Gastrocnemius medialis (tissue), 4 donors: ENCODE measurements at places on chromosomes 2 and 18. TPM values are rescaled to one million over a fixed set of nuclear protein-coding genes. Genes with fewer than 3 reads are reported as not detected.

DNA sequence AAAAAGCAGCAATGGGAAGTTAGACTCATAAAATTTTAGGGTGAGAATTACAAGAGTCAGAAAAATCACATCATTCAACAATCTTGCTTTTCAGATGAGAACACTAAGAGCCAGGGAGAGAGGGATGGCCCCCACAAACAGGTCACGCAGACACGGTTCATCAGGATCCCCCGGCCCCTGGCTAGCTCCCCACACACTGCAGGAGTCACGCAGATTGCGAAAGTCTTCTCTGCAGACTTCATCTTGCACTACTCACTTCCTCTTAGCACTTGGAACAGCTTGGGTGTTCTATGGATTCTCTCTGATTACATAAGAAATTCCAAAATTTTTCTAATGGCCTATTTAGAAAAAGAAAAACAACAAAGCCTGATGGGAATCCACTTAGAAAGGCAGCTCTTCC is 21.6 kb upstream of the SULT1C2 start:
- H3K27ac ChIP-seq = no peak overlapping the region
- no peaks in the 10 kb centered on the region for H3K4me1 ChIP-seq
- DNase-seq = no peak
- no peak overlapping the region for H3K4me3 ChIP-seq

DNA sequence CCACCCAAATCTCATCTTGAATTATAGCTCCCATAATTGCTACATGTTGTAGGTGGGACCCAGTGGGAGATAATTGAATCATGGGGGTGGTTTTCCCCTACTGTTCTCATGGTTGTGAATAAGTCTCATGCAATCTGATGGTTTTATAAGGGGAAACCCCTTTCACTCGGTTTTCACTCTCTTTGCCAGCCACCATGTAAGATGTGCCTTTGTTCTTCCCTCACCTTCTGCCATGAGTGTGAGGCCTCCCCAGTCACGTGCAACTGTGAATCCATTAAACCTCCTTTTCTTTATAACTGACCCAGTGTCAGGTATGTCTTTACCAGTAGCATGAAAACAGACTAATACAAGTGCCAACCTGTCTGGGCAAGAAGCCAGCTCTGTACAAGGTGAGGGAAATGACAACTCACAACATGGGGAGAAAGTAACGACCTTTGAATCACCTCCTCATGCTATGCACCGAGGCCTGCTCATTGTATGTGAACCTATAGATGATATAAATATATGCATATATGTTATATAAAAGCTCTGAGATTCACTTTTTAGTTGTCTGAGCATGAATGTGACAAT is 162.2 kb downstream of the ALPK2 start:
- no peak for DNase-seq
- H3K36me3 ChIP-seq = no peaks in the 10 kb centered on the region
- H3K4me3 ChIP-seq = no peak overlapping the region
- no peaks in the 10 kb centered on the region for H3K27me3 ChIP-seq
- no peaks in the 10 kb centered on the region for H3K4me1 ChIP-seq

DNA sequence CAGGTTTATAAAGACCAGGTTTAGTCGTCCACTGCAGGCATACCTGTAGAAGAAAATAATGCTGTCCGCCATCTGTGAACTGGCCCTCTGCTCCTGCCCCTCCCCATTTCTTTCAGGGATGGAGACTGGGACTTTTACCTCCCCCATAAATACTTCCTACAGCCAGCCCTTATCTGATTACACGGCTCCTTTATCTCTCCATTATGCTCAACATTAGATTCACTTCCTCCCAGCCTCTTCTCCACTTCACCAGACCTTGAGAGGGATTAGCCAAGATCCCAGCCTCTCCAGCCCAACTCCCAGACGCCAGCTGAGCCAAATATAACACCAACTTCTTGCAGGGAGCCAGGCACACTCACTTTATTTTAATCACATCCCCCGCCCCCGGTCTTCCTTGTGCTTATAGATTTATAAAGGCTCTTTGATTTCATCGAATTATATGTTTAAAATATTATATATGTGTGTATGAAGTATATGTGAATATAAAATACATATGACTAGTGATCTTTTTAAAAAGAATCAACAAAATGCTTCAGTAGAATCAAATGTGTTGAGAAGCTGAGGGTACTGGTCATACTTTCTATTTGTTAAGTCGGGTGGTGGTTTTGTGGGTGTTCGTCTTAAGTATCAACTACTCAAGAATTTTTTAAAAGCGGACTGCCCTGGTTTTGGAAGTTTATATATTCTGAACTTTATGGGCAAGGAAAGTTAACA is 81.0 kb downstream of the SPRED2 start:
- no peak for DNase-seq
- peaks cover 20% of the 10 kb centered on the region for H3K4me1 ChIP-seq
- no peaks in the 10 kb centered on the region for H3K27me3 ChIP-seq
- no peaks in the 10 kb centered on the region for H3K36me3 ChIP-seq
- peak overlapping the region; percentile 49 for H3K27ac ChIP-seq
- H3K4me3 ChIP-seq = no peak overlapping the region

GRCh38 chr2:25497918-25498407 is 156.2 kb upstream of the DNMT3A start:
- no peaks in the 10 kb centered on the region for H3K4me1 ChIP-seq
- H3K27me3 ChIP-seq = no peaks in the 10 kb centered on the region
- no peak overlapping the region for H3K27ac ChIP-seq
- no peaks in the 10 kb centered on the region for H3K36me3 ChIP-seq
- H3K4me3 ChIP-seq = no peak overlapping the region

- no peaks in the 10 kb centered on the region for H3K27me3 ChIP-seq
- no peaks in the 10 kb centered on the region for H3K4me1 ChIP-seq
- no peak for DNase-seq
- no peaks in the 10 kb centered on the region for H3K36me3 ChIP-seq
- no peak overlapping the region for H3K4me3 ChIP-seq
Measured at GRCh38 chr2:56325661-56326345, 142.0 kb downstream of the CCDC85A start.

GRCh38 chr2:241841181-241842066 is 17.3 kb downstream of the PDCD1 start:
- H3K27me3 ChIP-seq = peaks cover 7% of the 10 kb centered on the region
- DNase-seq = no peak
- no peaks in the 10 kb centered on the region for H3K36me3 ChIP-seq
- H3K27ac ChIP-seq = no peak overlapping the region

GRCh38 chr2:43810452-43810851 is 28.2 kb downstream of the ABCG5 start:
- H3K27ac ChIP-seq = no peak overlapping the region
- H3K4me3 ChIP-seq = no peak overlapping the region
- no peaks in the 10 kb centered on the region for H3K36me3 ChIP-seq
- DNase-seq = no peak
- no peaks in the 10 kb centered on the region for H3K4me1 ChIP-seq

- H3K4me1 ChIP-seq = no peaks in the 10 kb centered on the region
- H3K27me3 ChIP-seq = no peaks in the 10 kb centered on the region
- no peak overlapping the region for H3K4me3 ChIP-seq
Measured at GRCh38 chr2:84654414-84654813, 138.1 kb downstream of the DNAH6 start.

GRCh38 chr2:64504774-64505720 is 19.1 kb upstream of the AFTPH start:
- H3K4me3 ChIP-seq = no peak overlapping the region
- H3K36me3 ChIP-seq = no peaks in the 10 kb centered on the region
- no peaks in the 10 kb centered on the region for H3K27me3 ChIP-seq

DNA sequence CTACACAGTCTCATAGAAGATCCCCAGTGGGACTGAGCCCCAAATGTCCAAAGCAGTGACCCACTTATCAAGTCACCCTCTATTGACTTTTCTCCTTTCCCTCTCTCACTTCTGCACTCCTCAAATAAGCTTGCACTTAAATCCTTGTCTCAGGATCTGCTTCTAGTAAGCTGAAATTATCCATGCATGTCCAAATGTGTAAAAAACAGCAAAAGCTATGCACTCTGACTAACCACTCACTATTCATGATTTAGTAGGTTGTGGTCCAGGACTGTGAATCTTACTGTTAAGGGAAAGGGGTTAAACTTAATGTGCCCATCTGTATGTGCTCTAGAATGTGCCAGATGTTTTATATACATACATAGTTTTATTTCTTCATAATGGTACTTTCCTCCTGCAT is 115.4 kb downstream of the SCG2 start:
- no peak for DNase-seq
- no peaks in the 10 kb centered on the region for H3K27me3 ChIP-seq
- no peaks in the 10 kb centered on the region for H3K4me1 ChIP-seq
- H3K27ac ChIP-seq = no peak overlapping the region
- no peak overlapping the region for H3K4me3 ChIP-seq

DNA sequence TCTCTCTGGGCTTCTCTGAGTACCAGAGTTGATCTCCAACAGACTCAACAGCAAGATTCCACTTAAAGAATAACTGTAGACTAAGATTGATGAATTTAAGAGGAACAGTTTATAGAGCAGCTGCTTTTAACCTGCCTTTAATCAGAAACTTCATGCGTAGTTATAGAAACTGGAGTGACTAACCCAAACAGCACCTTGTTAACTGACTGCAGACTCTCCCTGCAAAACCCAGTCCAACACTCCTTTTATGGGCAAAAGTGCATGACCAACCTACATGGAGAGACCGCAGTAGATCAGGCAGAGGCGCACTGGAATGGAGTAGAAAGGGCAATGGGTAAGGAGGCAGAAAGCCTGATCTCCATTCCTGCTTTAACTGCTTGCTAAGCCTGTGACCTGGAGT is 110.6 kb downstream of the NRP2 start:
- no peaks in the 10 kb centered on the region for H3K4me1 ChIP-seq
- H3K36me3 ChIP-seq = no peaks in the 10 kb centered on the region
- H3K4me3 ChIP-seq = no peak overlapping the region
- no peak overlapping the region for H3K27ac ChIP-seq
- no peaks in the 10 kb centered on the region for H3K27me3 ChIP-seq
- no peak for DNase-seq

GRCh38 chr2:234496055-234496834 is 636 bp downstream of the ARL4C start:
- H3K4me1 ChIP-seq = peaks cover 12% of the 10 kb centered on the region
- DNase-seq = no peak
- H3K36me3 ChIP-seq = no peaks in the 10 kb centered on the region
- peaks cover 29% of the 10 kb centered on the region for H3K27me3 ChIP-seq
- no peak overlapping the region for H3K27ac ChIP-seq

GRCh38 chr2:114128263-114128662 is 238.4 kb downstream of the ACTR3 start:
- no peak for DNase-seq
- no peaks in the 10 kb centered on the region for H3K36me3 ChIP-seq
- H3K27ac ChIP-seq = no peak overlapping the region
- no peaks in the 10 kb centered on the region for H3K27me3 ChIP-seq

- H3K4me1 ChIP-seq = no peaks in the 10 kb centered on the region
- no peak overlapping the region for H3K27ac ChIP-seq
- no peaks in the 10 kb centered on the region for H3K36me3 ChIP-seq
- no peak overlapping the region for H3K4me3 ChIP-seq
- no peak for DNase-seq
Measured at GRCh38 chr2:14902953-14903352, 270.4 kb downstream of the LRATD1 start.

DNA sequence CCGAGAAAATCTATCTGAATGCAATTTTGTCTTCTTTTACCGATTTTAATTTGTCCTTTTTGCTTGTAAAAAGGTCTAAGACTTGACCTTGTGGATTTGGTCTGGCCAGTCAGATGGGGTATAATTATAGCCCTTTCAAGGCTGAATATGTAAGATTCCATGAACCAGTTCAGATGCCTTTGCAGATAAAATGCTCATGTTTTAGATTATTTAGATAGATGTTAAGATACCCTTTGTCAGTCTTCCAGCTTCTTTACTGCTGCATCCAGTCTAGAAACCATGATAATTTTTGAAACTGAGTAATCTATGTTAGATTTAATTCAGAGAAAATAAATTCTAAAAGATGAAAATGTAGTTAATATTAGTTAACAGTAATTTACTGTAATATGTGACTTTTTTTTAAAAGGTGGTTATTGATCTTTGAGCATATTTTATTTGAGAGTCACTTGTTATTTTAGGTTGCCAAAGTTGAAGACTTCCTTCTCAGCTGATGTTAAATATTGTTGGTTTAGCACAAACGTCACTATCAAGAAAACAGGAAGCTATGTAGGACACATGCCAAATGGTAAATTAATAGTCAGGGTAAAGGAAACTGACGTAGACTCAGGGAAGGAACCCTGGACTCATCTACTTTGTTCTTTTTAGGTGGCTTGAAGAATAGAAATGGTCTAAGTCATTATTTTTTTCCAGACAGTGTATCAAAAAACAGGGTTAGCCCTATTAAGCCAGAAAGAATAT is 29.8 kb downstream of the BABAM2 start:
- peaks cover 39% of the 10 kb centered on the region for H3K4me1 ChIP-seq
- H3K27me3 ChIP-seq = no peaks in the 10 kb centered on the region
- no peaks in the 10 kb centered on the region for H3K36me3 ChIP-seq
- H3K4me3 ChIP-seq = no peak overlapping the region
- H3K27ac ChIP-seq = peak overlapping the region; percentile 62

DNA sequence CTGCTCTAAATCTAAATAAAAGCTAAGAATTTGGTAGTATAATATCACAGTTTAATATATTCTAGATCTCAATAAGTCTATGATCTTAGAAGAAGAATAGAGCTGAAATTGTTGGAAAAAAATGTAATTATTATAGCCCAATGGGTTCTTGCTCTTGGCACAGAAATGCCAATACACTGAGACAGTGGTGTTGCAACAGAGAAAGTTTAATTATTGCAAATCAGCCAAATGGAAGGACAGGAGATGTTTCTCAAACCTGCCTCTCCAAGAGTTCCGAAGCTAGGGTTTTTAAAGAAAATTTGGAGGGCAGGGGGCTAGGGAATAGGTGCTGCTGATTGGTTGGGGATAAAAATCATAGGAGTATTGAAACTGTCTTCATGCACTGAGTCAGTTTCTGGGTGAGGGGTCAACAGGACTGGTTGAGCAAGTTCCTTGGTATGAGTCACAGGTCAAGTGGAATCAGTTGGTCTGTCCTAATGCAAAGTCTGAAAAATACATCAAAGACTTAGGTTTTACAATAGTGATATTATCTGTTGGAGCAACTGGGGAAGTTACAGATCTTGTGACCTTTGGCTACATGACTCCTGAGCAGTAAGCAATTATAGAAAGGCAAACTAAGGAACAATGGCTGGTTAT is 228.6 kb downstream of the CD226 start:
- no peaks in the 10 kb centered on the region for H3K27me3 ChIP-seq
- DNase-seq = no peak
- H3K36me3 ChIP-seq = no peaks in the 10 kb centered on the region
- H3K4me1 ChIP-seq = no peaks in the 10 kb centered on the region
- H3K4me3 ChIP-seq = no peak overlapping the region
- H3K27ac ChIP-seq = no peak overlapping the region

DNA sequence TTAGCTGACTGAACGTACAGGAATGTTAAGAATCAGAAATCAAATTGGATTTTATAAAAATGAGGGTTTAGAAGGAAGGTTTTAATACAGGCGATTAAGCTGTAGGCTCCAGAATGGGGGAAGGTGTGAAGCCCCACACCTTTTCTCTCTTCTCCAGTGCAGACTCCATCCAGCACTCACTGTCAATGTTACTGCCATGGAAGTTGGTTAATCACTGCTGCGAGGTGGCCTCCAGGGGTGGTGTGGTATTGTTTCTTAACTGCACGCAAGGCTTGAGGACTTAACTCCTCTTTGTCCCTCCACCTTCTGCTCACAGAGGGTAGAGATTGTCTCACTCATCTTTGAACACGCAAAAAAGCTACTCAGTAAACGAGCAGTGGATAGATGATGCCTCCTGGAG is 26.9 kb upstream of the YWHAQ start:
- H3K4me1 ChIP-seq = no peaks in the 10 kb centered on the region
- DNase-seq = no peak
- H3K4me3 ChIP-seq = no peak overlapping the region
- no peak overlapping the region for H3K27ac ChIP-seq

The RTP5 gene
- total RNA-seq = not detected

The SCN1A gene
- not detected for total RNA-seq

The SCYGR4 gene
- not detected for total RNA-seq

The HJURP gene
- total RNA-seq = 0.20 TPM

The RAPH1 gene
- 23.5 TPM for total RNA-seq

The CYRIA gene
- 4.2 TPM for total RNA-seq

The REG1B gene
- total RNA-seq = 1.4 TPM

The FKBP1B gene
- total RNA-seq = 2.9 TPM
